ENCODE measurements at places on chromosomes 16 and 17.
A peak's percentile ranks its signal among the peaks of the same experiment; 100 is the strongest.

DNA sequence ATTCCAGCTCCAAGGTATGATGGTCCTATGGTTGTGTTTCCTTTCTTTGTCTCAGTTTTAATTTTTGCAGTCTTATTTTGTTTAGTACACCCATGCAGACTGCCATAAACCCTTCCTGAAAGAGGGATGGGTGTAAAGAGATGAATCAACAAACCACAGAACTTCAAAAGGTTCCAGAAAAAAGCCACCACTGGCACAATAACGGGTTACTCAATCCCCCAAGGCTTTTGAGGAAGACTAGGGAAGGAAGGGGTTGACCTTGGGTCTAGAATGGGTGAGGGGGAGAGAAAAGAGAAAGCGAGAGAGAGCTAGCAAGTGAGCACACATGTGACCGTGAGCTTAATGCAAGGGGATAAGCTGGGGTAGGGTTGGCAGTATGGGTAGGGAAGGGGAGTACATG is 168.1 kb downstream of the XYLT1 start:
- peak; percentile 53 for DNase-seq

DNA sequence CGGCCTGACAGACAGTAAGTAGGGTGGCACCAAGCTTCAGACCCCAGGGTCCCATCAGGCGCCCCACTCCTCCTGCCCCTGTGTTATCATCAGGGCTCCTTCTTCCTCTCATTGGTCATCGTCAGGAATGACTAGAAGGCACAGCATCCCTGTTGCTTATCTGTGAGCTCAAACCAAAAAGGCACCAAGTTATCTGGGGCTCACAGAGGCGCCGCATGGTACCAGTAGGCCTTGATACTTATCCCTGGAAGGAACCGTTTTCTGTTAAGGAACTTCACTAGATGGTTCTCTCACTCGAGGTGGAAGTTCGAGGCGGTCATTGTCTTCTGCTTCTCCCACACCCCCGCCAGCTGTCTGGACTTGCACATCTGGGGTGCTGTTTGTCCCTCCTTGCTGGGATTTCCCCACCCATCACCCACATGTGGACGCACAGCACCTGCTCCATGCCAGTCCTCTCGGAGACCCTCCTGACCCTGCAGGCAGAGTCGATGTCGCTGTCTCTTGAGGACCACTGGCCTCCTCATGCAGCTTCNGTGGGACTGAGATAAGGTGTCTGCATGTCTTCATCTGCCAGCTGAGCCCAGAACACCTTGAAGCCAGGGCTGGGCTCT is 52.1 kb downstream of the METRNL start:
- no peak for DNase-seq

GRCh38 chr17:14019186-14019956 is 49.9 kb upstream of the COX10 start:
- DNase-seq: no peak

DNA sequence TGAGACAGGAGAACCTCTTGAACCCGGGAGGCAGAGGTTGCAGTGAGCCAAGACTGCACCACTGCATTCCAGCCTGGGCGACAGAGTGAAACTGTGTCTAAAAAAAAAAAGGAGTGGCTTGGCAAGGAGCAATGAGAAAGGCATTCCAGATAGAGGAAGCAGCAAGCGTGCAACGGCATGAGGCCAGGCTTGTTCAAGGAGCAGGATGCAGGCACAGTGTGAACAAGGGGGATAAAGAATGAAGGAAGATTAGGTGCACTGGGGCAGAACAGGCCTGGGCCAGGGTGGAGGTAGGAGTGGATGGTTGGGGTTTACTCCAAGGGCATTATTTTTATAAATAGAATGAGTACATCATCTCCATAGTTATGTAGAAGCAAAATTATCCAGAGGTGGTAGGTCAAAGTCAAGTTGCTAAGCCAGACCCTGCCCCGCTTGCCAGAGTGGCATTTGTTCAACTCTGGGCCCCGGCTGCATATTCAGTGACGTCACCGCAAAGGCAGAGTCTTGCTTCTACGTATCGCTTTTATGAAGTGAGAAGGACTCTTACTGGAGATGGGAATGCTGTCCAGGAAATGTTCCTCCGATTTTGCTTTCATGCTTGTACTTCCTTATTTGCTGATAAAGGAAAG is 100.2 kb downstream of the KATNIP start:
- no peak for DNase-seq

- DNase-seq: peak; percentile 95
Measured at GRCh38 chr16:89958068-89958467, 9.5 kb downstream of the DEF8 start.

- no peak for DNase-seq
Measured at GRCh38 chr16:71428883-71429282, 13.0 kb downstream of the TLE7 start.

DNA sequence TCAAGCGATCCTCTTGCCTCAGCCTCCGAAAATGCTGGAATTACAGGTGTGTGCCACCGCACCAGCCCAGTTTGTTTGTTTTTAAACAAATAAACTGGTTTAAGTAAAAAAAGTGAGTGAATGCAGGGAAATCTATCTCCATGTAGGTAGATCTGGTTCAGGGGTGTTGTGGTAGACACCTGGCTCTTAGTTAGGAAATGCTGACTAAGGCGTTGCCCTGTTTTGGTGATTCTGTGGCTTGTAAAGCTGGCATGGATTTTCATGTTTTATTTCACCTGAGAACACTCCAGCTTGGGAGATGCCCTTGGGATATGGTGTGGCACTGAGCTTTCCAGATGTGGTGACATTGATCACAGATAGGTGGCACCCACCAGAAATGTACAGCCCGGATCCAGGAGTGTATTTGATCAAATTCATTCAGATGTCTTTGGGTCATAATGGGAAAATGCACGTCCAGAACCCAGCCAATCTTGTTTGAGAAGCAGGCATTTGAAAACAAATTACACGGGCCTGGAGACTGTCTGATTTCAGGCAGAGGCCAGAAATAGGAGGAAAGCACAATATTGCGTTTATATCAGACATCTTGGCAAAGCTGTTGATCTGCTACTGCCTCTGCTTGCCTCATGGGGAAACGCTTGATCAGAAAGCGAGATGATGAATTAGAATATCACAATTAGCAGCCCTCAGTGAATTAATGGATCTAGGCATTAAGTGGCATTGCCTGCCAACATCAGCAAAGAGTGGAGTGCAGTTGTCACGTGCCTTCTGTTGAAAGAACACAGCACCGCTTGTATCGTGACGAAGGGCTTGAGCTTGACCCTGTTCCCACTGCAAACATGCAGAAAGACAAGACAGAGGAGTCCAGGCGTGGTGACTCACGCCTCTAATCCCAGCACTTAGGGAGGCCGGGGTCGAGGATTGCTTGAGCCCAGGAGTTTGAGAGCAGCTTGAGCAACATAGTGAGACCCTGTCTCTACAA is 7.3 kb upstream of the IL34 start:
- no peak for DNase-seq

DNA sequence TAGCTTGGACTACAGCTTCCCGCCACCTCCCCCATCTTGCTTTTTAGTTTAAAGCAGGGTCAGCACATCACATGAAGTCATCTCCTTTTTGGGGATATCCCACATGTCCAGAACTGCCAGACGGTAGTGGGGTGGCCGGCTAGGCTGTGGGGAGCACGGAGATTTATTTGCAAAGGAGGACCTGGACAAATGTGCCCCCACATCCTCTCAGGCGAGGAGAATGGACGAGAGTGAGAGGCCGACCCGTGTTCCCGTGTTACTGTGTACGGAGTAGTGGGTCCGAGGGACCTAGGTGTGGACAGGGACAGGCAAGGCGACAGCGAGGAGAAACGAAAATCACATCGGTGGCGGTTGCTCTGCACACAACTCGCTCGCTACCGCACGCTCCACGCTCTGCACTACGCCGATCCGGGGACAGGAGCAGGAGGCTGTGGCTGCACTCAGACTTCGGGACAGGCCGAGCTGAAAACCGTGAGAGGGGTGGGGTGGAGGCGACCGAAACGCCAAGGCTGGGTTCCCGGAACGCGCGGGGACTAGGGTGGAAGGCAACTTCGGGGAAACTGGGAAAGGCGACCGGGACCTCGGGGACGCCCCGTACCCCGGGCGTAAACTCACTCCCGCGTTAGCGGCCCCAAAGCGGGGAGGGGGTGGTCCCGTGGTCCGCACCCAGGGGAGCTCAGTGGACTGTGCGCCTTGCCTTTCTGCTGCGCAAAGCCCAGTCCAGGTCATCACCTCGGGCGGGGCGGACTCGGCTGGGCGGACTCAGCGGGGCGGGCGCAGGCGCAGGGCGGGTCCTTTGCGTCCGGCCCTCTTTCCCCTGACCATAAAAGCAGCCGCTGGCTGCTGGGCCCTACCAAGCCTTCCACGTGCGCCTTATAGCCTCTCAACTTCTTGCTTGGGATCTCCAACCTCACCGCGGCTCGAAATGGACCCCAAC is at the start of gene MT1A:
Gene MT1A (plus strand): TSS at position 853 of the 937 bp plus-strand sequence. CDS start 73 bp downstream, at position 926.
- DNase-seq: no peak

GRCh38 chr16:23771027-23771426 is 16.2 kb downstream of the CHP2 start:
- DNase-seq: no peak

- peak; percentile 40 for DNase-seq
Measured at GRCh38 chr17:34562387-34562786, 17.0 kb upstream of the TMEM132E start.

GRCh38 chr17:83026311-83026811 is 53.0 kb upstream of the METRNL start:
- no peak for DNase-seq

- DNase-seq: no peak
Measured at GRCh38 chr17:5624211-5624610, 39.9 kb upstream of the NLRP1 start.

- no peak for DNase-seq
Measured at GRCh38 chr17:68821860-68822696, 133.1 kb downstream of the ABCA8 start.

GRCh38 chr16:1095450-1096168 is 435 bp downstream of the C1QTNF8 start:
- no peak for DNase-seq

- DNase-seq: no peak
Measured at GRCh38 chr17:80106751-80107150, 5.4 kb downstream of the GAA start.

DNA sequence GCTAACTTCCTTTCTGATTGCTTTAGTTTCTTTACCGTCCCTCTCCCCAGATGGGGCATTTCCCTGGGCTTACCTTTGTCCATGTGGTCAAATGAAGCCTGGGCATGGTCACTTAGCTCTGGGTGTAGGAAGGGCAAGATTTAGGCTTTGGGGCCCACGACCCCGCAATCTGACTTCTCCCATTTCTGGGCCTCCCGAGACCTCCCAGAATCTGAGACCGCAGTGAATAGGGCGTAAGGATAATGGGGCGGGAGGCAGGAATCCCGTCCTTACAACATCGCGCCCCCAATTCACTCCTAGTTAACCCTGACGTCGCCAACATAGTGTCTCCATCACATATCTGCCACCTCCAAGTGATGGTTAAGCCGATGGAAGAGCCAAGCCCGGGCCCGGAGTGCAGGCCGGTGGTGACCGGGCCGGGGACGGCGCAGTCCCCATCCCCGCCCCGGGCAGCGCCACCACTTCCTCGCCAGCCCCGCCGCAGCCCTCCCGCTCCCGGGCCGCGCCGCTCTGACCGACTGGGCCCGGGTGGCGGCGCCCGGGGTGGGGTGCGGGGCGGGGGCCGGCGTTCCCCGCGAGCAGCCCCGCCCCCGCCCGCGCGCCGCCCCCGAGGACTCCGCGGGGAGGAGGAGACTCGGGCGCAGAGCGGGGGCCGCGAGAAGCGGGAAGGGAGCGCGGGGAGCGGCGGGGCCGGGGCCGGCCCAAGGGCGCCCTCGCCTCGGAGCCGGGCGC is at the start of gene RHBDL3:
Gene RHBDL3 (plus strand): TSS at position 641 of the 732 bp plus-strand sequence. CDS start 358 bp downstream, outside the sequence.
- no peak for DNase-seq

DNA sequence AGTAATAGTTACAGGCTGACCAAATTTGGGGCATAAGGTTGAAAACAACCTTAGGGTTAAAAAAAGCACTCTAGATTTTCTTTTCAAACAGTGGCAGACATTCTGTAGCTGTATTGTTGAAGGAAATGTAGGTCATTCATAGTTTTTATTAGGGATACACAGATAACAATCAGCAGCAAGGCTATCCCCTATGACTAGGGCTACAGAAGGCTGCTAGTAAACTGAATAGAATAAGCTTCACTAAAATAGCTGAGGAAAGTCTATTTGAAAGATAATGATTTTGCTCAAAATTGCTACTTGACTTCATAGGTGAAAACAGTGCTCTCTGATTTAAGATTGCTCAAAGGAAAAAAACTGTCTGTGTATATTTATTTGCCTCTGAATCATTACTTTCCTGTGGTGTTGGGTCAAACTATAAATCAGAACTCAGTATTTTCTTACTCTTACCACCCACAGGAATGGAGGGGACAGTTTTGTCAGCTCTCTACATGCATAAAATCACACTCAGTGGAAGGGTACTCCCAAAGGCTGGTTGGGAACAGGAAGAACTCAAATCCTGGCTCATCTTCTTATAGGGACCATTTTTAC is 24.8 kb downstream of the RPGRIP1L start:
- no peak for DNase-seq

- DNase-seq: no peak
Measured at GRCh38 chr17:6465206-6466003, 21.1 kb downstream of the PIMREG start.

GRCh38 chr16:30381291-30382041 is 895 bp downstream of the SEPTIN1 start:
- DNase-seq: no peak

GRCh38 chr17:1978396-1978949 is 46.7 kb downstream of the RTN4RL1 start:
- no peak for DNase-seq

GRCh38 chr17:66507982-66508760 is 205.8 kb downstream of the PRKCA start:
- no peak for DNase-seq

DNA sequence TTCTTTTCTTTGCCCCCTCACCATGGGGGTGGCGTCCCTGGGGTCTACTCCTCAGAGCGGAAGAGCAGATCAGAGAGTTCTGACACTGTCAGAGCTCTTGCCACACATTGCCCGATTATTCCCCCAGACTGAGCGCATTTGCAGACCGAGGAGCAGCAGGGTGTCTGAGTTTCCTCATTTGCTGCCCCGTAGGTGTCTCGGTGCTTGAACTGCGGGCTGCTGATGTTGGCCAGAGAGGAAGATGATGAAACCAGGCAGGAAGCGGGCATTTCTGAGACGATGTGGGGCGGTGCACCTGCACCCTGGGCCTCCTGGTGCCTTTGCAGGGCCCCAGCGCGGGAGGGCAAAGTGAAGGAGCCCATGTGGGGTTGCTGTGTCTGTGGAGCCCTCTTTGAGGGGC is 55.2 kb downstream of the ARSG start:
- DNase-seq: peak; percentile 94

DNA sequence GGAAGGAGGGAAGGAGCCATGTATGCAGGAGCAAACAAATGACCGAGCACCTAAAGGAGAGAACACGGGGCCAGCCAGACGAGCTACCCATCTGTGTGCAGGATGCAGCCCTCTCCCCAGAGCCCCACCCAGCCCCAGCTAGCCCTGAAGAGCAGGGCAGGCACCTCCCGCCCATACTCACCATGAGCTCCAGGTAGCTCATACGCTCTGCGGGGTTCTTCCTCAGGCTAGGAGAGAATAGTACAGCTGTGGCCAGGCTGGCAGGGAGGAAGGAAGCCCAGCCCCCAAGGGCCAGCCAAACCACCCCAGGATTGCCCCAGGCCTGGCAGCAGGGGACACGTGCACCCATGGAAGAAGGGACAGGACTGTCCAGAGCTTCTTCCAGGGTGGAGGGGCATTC is 81.9 kb downstream of the KCNJ18 start:
- DNase-seq: no peak

All from NAMALWA (cell line).